Activated T-cell treated with anti-CD3 and anti-CD28 coated beads, Interleukin-2, amount 50 U/mL, for 1 hour (primary cell): ENCODE measurements at places on chromosomes 16 and 17.

DNA sequence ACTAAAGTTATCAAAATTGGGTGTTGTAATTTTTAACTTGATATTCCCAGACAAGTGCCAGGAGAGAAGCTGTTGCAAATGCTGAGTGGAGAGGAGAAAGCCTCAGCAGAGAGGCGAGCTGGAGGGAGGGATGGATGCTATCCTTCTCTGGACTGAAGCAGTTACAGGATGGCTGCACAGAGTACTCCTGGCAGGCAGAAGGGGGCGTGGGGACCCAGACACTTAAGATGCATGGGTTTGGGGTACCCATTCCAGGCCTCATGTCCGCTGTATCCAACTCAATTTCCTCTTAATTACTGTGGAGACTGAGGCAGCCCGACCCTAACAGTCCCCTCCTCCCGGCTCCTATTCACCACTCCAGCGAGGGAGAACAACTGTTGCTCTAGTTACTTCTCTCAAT, 25.4 kb upstream of the ALDH3A1 start:
- no peak for DNase-seq

DNA sequence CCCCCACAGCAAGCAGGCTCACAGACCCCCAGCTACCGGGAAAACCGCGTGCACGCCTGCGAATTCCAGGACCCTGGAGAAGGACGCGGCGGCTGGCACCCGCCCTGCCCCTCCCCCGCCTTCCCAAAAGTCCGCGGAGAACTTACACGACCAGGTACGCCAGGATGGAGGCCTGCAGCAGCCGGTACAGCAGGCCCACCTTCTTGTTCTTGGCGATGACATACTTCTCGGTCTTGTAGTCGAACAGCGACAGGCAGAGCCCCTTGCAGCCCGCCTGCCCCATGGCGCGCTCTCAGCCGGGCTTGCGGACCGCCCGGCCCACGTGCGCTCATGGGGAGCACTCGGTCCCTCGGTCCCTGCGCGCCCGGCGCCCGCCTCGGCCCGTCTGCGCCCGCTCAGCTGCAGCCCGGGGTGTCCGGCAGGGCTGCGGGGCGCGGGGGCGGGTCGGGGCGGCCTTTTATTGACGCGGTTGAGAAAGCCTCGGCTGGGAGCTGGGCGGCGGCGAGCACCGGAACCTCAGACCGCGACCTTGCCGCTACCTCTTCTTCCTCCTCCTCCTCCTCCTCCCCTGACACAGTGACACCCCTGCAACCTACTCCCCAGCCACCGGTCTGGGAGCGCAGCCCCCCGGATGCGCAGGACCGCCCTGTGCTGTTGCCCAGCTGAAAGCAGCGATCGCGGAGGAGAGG, at the start of gene P2RX5:
TSS of gene P2RX5 (minus strand) at position 433 of the 689 bp plus-strand sequence. CDS start at position 283, 150 bp downstream.
- peak; percentile 51 for DNase-seq

DNA sequence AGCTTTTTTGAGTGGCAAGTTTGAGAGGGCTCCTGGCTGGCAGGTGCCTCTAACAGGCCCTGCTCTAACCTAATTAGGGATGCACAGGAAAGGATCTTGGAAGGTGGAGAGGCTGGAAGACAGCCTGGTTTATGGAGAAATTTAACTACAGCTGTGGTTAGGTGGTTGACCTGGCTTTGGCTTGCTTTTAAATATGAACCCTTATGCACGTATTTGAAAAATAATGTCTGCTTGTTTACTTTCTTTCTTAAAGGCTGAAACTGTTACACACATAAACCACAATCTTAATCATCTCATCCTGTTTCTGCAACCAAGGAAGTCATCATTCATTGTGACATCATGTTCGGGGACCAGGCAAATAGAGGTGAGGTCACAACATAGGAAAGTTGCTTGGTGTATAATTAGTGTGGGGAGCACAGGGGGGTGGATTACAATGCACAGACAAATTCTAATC, 23.1 kb upstream of the DHRS13 start:
- DNase-seq, result peak; percentile 37

DNA sequence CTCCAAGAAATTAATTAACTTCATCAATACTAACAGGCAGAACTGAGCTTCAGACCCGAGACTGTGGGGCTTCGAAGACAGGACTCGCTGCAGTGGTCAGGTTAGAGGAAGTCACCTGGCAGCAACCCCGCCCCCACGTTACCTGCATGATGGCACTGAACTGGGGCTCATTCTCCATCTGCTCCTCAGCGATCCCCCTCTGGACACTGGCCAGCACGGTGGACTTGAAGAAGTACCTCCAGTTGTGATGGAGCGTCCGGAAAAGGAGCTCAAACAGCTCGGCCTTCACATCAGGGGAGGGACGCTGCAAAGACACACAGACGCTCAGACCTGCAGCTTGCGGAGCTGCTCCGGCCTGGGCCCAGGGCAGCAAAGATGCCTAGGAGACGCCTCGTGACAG, 40.9 kb upstream of the GSG1L start:
- no peak for DNase-seq

- no peak for DNase-seq
Observed at GRCh38 chr17:27917000-27917399, 23.8 kb upstream of the LYRM9 start.
